ENCODE measurements at places on chromosomes 2 and 18. TPM values are rescaled to one million over a fixed set of nuclear protein-coding genes. Genes with fewer than 3 reads are reported as not detected.

Gene MAPK4
- polyA plus RNA-seq = 9.7 TPM

Gene PDE11A
- polyA plus RNA-seq = 6.0 TPM

Gene MAP2
- polyA plus RNA-seq = 36.6 TPM

Gene RNF152
- 8.4 TPM for polyA plus RNA-seq

Gene RAB6D
- 1.5 TPM for polyA plus RNA-seq

Gene DCC
- polyA plus RNA-seq = 7.4 TPM

Gene SPHKAP
- 3.8 TPM for polyA plus RNA-seq

Gene RAD51AP2
- polyA plus RNA-seq = 0.23 TPM

Gene GNAL
- 4.1 TPM for polyA plus RNA-seq

Gene LRP1B
- 1.1 TPM for polyA plus RNA-seq

Gene OTX1
- not detected for polyA plus RNA-seq

Gene FBXO48
- polyA plus RNA-seq = 2.1 TPM

Gene CCDC85A
- 1.1 TPM for polyA plus RNA-seq

Gene ERFE
- polyA plus RNA-seq = 10.2 TPM

Gene GFPT1
- 40.1 TPM for polyA plus RNA-seq

Gene WNT10A
- 1.8 TPM for polyA plus RNA-seq

Gene KCNJ3
- polyA plus RNA-seq = 7.0 TPM

Gene CRYBA2
- polyA plus RNA-seq = not detected
